ENCODE measurements at places on chromosomes 5 and 9.

- DNase-seq = no peak
Measured at GRCh38 chr9:42388846-42389245, 205.4 kb downstream of the SPATA31A6 start.

GRCh38 chr9:33170464-33171415 lies 3.6 kb upstream of the B4GALT1 start:
- peak; percentile 21 for DNase-seq

- no peak for DNase-seq
Measured at GRCh38 chr9:16090907-16091629, 538.2 kb downstream of the CCDC171 start.

GRCh38 chr9:137638680-137639079 lies 19.9 kb downstream of the EHMT1 start:
- no peak for DNase-seq

GRCh38 chr9:123081824-123082223 lies 48.4 kb downstream of the GPR21 start:
- DNase-seq = no peak

DNA sequence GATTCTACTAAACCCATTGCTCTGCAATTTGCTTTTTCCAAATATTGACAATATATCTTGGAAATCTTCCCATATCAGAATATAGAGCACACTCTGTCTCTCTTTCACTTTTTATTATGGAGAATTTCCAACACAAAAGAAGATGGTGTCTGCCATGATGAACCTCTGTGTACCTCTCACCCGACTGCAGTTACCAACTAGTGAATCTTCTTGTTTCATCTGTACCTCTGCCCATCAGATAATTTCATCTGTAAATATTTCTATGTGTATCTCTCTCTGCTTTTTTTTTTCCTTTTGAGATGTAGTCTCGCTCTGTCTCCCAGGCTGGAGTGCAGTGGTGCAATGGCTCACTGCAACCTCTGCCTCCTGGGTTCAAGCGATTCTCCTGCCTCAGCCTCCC lies 62.8 kb downstream of the NTNG2 start:
- no peak for DNase-seq

GRCh38 chr5:154370813-154371212 lies 75.0 kb upstream of the SAP30L start:
- no peak for DNase-seq

DNA sequence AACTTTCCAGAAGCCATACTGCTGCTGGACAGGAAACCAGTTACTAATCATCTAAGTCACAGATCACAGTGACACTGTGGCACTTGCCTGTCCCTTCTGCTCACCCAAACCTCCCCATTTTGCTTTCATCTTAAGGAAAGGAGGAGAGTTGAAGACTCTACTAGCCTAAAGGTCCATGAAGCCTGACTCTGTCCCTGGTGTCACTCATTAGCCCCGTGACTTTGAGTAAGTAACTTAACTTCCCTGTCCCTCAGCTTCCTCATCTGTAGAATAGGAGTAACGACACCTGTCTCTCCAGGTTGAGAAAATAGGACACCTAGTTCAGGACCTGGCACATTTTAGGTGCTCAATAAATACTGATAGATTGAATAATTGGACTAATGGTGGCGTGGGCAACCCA lies 536 bp upstream of the SLC6A7 start:
- no peak for DNase-seq

DNA sequence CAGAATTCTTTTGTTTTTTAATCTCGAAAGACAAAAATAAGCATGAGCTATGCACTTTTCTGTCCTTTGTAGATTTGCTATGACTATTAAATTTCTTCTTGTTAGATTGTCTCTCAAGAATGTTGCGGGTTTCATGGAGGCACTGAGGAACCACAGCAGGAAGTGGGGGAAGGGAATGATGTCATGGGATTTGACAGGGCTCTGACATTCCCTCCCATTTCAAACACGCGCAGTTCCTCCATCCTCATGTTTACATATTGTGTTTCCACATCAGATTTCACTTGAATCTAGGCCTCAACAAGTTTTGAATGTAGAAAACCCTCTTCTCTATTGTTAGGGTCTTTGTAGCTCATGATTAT lies 154.8 kb downstream of the PALM2AKAP2 start:
- DNase-seq = no peak

DNA sequence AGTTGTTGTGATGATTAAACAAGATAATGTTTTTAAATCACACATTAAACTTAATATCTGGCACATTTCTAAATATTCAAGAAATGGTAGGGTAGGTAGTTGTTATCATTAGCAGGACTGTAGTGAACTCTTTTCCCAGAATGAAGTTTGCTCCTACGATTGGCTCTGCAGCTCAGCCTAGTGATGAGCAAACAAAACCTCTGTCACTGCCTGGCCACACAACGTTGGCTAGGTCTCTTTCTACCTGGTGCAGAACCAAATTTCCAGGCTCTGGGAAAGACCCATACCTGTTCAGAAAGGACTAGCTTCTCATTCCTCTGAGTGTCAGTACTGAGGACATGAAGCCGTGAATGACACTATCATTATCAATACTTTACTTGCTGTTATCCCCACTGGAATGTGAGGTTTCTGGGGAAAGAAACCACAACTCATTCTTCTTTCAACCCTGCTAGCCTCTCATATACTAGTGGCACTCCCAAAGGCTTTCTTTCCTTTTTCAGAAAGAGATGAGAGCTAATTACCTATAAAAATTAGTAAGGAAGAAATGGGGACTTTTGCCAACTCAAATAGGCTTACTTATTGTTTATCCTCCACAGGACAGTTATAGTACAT lies 219.3 kb upstream of the TRIM32 start:
- no peak for DNase-seq

- DNase-seq = no peak
Measured at GRCh38 chr5:34499001-34499734, 157.0 kb upstream of the RAI14 start.

DNA sequence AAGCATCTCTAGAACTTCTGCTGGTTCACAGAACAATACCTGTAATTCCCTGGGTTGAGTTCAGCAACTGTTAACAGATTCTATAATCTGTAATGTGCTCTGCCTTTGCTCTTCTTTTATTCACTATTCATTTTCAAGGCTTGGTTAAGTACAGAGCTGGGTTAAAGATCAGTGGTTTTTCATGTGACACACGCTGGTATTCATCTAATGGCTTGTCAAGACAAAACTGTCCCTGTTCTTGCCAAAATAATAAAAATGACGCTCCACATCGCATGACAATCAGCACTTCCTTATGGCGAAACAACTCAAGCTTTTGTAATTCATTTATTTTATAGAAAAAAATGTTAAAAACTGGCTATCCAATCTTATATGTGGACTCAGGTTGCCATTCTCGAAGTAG lies 137.9 kb downstream of the BNC2 start:
- no peak for DNase-seq

DNA sequence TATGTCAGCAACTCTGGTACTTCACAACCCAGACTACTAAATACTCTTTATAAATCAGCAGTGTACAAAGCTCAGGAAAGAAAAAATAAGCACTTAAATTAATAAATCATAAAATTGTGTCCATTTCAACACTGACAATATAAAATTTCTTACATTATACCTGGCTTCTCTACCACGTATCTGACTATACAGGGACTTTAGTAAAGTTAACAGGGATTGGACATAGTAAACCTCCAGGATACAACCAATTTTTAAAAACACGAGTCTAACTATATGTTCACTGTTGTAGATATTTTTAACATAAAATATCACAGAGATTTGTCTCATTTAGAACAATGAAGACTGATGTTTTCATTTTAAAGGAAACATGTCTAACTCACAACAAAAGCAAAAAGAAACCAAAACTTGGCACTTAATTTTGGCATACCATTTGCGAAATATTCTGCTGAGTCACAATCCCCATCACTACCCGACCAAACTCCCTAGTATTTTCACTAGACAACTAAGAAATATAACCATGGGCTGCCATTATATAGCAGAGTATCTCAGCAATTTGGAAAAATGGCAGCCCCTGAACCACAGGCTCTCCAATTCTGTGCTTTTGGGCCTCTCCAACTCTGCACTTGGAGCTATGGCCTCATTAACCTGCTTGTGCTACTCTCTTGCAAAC lies 14.4 kb downstream of the FAM169A start:
- no peak for DNase-seq

GRCh38 chr9:6121707-6122106 lies 93.9 kb upstream of the IL33 start:
- no peak for DNase-seq

DNA sequence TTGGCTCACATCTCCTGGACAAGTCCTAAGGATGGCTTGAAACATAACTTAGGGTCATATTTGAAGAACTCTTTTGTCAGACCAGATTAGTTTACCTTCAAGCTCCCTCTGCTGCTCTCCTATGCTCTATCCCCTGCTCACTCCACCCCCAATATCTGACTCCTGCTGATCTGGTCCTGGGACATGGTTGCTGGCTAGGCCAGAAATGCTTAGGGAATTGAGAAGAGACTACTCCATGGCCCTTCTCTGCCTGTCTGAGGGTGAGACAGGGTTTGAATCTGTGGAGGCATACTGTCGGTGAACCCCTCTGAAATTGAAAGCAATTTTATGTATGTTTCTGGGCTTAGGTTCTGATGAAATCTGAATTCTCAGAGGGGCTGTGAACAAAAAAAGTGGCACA lies 3.3 kb downstream of the OTULIN start:
- no peak for DNase-seq

DNA sequence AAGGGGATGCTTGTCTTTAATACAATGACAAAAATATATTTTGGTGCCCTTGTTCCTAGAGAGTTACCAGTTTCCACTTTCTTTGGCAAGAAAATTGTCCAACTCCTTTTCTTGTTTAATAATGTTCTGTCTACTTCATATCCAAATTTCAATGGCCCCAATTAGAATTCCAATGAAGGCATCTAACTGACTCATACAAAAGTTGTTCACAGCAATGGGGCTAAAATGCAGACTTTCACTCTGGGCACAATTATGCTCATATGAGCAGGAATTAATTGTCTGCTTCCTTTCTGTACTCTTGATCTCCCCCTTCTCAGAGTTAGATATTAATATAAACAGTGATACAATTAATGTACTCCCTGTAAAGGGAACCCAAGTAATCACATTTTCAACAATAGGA lies 42.1 kb upstream of the ZNF622 start:
- no peak for DNase-seq

DNA sequence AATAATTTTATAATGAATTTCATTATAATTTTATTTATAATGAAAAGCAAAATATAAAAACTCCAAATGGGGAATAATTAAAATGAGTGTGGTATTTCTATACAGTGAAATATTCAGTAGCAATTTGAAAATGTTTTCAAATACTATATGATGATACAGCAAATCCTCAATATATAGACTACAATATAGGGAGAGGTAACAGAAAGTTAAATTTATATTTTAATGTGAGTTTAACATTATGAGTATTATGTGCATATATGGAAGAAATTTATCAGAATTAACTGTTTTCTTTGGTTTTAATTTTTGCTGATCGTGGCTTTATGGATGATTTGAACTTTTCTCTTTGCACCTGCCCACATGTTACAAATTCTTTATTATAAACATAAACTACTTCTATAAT lies 500.9 kb upstream of the ARRDC3 start:
- no peak for DNase-seq

DNA sequence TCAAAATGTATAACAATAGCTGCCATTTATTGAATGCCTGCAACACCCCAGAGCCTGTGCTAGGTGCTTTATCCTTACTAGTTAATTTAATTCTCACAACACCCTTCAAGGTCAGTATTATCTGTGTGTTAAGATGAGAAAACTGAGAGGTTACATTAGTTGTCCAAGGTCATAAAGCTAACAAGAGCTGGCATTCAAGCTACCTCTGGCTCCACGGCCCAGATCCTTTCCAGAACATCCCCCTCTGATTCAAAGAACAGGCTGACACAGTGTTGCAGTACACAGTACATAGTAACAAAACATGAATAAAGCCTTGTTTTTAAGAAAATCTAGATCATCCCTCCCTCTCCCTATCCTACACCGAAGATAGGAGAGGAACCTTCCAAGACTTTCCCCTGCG lies 9.4 kb upstream of the FRMPD1 start:
- DNase-seq = no peak

DNA sequence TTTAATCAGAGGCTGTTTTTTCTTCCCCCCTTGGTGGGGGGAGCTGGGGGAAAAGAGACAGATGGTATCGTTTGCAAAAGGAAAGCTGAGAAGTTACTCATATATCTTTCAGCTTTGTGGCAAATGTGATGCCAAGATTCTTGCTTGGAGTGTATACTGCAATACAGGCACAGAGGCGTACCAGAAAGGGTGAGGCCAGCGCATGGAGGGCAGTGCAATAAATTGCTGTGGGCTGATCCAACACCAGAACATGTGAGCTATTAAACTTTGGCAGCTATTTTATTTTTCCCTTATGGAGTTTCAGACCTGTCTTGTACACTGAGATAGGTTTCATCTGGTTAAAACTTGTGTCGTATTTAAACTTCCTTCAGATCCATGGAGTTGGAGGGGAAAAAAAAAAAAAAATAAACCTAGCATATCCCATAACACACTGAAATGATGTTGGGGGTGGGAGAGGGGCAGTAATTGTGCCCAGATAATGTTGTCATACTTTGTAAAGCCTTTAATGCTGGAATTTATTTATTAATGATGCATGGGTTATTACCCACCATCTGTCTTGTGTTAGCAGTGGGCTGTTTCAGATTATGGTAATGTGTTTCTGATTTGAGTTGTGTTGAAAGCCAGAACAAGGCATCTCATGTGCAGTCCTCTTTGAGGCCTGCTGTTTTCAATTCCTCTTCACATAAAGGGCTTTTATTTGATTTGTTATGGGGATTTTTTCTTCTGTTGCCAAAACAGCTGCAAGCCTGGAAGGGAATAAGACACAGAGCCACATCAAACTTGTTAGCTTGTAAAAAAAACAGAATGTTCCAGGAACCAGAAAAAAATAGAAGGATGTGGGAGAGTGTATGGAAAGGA lies 891.3 kb downstream of the TLE1 start:
- no peak for DNase-seq

- no peak for DNase-seq
Measured at GRCh38 chr9:72119853-72120252, 29.4 kb upstream of the GDA start.

DNA sequence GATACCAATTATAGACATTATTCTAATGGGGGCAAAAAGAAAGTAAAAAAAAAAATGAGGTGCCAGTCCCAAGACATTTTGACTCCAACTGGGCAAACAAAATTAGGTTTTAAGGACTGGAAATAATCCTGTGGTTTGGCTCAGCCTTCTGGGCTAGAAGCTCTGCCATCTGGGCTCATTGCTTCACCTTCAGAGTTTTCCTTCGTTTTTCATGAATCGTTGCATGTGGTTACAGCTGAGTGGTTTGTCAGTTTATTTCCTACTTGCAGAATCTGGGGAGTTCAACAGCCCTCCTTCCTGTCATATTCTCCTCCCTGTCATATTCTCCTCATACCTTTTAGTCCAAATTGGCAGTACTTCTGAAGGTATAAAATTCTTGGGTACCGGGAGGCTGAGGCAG lies 12.0 kb downstream of the UGT3A2 start:
- DNase-seq = no peak

DNA sequence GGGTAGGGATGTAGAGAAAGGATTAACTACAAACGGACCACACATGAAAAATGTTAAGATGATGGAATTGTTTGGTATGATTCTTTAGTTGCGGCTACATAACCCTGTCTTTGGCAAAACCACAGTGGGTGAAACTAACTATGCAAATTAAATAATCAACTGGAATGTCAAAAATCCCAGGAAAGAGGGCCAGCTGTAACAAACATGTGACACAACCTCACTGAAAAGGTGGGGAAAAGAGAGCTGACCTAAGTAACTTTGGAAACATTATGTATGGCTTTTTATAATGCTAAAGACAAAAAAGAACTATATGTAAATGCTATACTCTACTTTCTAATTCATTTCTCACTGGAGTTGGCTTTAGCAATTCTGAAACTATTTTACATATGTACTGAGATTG lies 252.0 kb downstream of the MRPS30 start:
- no peak for DNase-seq

Data from C1 segment of cervical spinal cord (tissue), 14 donors.